ENCODE measurements at places on chromosomes 4 and X.

DNA sequence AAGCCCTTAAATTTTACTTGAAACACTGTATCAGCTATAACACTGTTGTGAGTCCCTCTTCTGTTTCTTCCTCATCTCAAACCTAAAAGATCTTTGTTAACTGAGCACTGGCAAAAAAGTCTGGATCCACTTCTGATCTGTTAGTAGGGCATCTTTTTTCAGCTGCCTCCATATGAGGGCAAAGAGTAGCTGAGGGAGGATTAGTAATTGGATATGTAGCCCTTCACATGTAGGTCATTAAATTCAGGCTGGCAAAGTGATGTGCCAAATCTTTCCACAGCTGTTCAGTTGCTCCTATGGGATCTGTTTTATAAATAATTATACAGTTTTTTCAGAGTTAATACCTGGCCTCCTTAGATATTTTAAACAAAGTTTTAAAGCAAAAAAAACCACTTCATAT is 1.1 kb upstream of the TRMT10A start:
- no peak for DNase-seq

DNA sequence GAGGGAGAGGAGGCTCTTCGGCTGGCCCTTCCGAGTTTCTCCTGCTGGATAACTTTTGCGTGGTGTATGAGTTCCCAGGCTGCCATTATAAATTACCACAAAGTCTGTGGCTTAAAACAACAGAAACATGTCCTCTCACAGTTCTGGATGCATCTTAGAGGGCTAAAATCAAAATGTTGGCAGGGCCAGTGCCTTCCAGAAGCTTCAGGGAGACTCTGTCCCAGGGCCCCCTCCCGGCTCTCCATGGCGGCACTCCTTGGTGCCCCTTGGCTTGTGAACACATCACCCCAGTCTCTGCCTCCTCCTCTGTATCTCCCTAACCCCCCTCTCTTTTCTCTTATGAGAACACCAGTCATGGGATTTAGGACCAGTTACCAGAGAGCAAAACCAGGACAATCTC is 23.3 kb upstream of the PPP2R2C start:
- DNase-seq: no peak

DNA sequence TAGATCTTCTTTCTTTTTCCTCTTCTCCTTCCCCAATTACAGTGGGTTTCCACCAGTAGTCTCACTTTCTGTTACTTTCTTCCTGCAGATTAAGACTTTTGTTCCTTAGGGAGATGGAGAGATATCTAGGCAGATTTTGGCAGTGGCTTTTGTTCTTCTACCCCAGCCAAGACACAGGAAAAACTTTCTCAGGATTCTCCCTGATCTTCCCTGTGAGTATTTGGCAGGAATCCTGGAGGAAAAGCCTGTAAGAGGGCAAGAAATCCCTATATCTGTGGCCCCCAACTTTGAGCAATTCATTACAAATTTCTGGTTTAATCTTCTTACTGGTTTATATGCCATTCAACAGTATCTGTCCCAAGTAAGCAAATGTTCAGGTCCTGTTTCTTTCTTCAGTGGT is 21.9 kb downstream of the SLC9A7 start:
- DNase-seq: no peak

DNA sequence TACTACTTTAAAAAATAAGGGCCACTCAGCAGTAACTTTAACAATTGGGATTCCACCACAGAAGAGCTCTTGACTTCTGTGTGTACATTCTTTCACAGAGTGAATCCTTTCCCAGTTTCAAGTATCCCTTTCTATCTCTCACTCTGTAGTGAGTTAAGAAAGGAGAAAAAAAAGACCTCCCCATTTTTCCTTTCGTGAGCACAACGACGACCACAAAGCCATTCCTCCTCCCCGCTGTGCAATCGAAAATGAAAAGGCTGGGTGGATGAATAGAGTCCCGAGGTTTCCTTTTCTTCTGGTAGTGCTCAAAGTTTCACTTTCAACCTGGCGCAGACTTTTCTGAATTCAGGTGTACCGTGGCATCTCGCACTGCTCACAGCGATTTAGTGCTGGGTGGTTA is 58.0 kb downstream of the TAB3 start:
- peak; percentile 6 for DNase-seq

GRCh38 chr4:36004204-36004851 is 240.0 kb downstream of the ARAP2 start:
- DNase-seq: no peak

GRCh38 chr4:11436084-11436483 is 7.4 kb upstream of the HS3ST1 start:
- no peak for DNase-seq

DNA sequence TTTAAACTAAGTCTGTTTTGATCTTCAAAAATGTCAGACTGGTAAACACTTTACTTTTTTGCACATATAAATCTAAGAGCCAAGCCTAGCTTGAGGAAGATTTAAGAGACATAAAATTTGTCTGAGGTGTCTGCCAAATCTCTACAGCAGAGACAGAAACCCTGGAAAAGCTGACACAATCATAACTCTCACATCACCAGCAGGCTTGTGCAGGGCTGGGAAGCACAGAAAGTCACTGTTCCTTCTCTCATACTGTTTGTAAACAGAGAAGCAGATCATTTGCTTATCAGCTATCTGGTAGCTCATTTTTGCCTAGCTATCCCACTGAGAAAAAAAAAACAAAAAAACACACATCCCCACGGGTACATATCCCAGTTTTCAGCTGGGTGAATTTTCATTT is 7.0 kb downstream of the ENOX2 start:
- no peak for DNase-seq

DNA sequence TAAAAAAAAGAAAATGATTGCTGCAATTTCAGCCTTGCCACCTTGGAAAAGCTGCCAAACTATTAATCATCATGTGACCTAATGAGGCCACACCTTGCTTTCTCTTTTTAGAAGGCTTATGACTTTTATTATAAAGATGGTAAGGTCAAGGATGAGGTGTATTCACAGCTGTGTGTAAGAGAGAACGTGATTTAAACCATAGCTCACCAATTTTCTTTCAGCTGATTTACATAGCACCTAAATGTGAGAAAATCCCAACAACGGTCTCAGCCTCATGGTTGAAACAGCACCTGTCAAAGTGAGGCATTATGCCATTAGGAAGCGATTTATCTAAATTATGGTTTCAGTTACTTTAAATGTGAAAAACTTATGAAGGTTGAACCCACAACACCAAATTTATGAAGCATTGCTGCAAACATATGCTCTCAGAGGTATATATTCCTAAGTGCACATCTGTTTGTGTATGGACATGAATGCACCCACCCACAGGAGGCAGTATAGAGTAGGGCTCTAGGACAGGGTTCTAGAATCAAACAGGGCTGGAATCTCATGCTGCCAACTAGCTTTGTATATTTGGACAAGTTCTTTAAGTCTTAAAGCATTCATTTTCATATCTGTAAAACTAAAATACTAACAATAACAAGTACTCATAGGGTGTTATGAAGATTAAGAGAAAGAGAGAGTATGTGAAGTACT is 40.7 kb downstream of the ANXA3 start:
- no peak for DNase-seq

DNA sequence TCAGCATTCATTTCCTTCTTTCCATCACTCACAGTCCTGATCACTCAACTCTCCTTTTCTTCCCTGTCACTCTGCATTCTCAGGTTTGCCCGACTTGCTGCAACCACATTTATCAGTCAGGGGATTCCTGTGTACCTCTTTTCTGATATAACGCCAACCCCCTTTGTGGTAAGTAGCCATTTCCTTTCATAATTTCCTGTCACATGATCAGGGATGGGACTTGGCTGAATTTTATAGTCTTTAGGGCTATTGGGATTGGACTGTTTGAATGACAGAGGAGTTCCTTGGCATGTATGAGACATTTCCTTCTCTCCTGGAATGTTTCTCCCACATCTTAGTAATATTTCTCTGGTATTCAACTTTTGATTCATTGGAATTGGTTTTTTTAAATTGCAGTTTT is 11.0 kb downstream of the PGM2 start:
- DNase-seq: no peak

DNA sequence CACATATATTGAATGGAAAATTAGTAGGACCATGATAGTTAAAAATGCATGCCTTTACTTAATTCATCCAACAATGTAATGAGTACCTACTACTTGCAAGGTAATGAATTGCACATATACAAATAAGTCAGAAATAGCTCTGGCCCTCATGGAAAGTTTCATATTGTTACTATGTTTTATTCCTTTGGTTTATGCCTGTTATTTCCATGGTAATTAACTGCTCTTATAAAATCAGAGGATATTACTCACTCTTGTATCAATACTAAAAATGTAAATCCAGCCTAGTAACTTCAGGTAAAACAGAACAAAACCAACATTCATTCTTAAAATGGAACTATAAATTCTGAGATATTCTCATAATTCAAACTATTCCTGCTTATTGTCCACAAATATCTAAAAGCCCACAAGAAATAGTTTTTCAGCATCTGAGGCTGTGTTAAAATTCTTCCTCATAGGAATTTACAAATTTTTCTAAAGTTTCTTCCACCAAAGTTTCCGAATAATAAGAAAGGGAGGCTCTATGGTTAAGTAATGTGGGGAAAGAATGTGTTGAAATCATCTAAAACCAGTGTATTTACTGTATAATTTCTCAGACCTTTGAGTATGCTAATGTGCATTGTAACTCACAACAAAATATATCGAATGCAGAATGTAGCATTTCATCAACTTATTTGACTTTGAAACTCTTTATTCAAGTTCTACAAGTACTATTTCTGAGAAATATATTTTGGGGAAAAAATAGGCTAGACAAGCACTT is 444.2 kb downstream of the PDGFC start:
- DNase-seq: no peak

- no peak for DNase-seq
These were observed 12.2 kb upstream of the VMA21 start for GRCh38 chrX:151384807-151385206.

- DNase-seq: no peak
These were observed 275.8 kb upstream of the IL1RAPL1 start for GRCh38 chrX:28311466-28311865.

DNA sequence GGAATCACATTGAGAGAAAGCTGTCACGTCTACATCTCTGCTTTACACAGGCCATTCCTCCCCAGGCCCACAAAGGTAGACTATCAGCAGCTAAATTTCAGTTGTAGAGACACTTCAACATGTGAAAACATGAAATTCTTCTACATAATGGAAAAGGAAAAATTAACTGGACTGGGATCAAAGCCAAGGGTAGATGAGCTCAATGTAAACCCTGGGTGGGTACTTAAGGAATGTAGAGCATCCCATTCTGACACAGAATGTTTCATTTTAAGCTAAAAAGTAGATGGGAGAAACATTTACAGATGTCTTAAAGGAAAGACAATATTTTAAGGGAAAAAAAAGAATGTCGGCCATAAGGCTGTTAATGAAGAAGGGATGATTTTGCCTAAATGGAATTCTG is 51.3 kb upstream of the NPNT start:
- no peak for DNase-seq

DNA sequence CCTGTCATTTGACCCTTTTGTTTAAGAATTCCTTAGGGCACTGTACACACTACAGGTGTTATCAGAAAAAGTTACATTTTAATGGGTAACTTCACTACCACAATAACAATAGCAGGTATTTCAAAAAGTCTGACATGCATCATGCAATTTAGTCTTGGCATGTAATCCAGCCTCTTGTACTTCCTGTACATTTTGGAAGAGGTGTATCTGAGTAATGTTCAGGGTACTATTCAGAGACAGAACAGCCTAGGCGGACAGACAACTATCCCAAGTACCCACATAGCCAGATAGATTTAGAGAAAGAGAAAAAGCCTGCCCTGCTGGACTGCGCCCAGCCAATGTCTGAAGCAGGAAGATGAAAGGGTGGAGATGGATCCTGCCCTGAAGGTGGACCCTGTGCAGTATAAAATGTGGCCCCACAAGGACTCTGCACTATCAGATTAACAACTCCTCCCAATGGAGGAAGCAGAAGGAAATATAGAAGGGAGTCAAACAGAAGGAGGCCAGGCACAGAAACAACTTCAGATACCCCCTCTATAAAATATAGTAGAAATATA is 8.5 kb downstream of the UGT2B7 start:
- no peak for DNase-seq

- no peak for DNase-seq
These were observed 10.3 kb downstream of the SPRY1 start for GRCh38 chr4:123406872-123407271.

- no peak for DNase-seq
These were observed 749.1 kb downstream of the CCSER1 start for GRCh38 chr4:90876296-90876695.

- DNase-seq: no peak
These were observed 128.7 kb downstream of the DCLK2 start for GRCh38 chr4:150206954-150207353.

- DNase-seq: peak; percentile 34
These were observed 6.1 kb upstream of the ABRAXAS1 start for GRCh38 chr4:83490876-83491450.

DNA sequence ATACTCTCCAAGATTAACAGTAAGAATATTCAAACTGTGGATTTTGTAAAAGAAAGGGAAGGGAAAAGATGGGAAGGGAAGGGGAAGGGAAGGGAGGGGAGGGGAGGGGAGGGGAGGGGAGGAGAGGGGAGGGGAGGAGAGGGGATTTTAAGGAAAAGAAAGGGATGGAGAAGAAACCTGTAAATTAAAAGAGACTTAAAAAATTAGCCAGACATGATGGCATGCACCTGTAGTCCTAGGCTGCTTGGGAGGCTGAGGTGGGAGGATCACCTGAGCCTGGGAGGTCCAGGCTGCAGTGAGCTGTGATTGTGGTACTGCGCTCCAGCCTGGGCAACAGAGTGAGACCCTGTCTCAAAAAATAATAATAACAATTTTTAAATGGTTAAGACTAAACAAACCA is 83.7 kb downstream of the USP46 start:
- DNase-seq: no peak

- no peak for DNase-seq
These were observed 268.5 kb downstream of the ARAP2 start for GRCh38 chr4:35975617-35976355.

DNA sequence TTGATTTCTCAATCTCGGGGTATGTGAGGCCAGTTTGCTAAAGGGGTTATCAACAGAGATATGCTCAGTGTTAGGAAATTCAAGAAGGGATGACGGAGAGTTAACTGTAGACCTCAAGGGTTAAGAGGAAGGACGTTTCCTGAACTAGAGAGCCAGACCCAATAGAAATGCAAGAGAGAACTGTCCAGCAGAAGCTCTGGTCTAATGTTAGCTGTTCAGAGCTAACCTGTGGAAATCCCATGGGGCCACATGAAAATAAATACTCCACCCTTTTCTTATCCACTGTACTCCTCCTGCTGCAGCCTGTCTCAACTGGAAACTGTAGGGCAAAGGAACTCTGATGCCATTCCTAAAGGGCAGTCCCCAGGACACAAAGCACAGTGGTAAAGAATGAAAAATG is 274.3 kb downstream of the DMD start:
- DNase-seq: no peak

DNA sequence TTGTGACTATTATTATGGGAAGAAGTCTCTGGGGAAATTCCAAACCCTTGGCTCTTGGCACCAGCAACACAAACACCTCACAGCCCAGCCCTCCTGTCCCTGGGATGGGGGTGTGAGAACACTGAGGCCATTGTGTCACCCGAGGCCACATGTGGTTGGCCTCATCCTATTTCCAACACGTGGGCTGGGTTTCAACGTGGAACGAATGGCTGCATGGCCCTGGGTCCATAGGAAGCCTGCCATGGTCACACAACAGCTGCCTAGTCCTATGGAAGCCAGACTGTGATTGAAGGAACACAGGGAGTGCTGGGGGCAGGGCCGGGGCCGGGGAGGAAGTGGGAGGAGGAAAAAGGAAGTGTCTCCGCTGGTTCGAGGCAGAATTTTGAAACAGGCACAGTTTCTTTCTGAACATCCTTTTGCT is 10.0 kb downstream of the CLCN4 start:
- DNase-seq: no peak

- DNase-seq: no peak
These were observed 11.0 kb upstream of the FGF5 start for GRCh38 chr4:80255329-80256095.
